NCI-H2107 (cell line): ENCODE measurements at places on chromosomes 2 and 18.

GRCh38 chr2:167057446-167057845, 169.2 kb downstream of the XIRP2 start:
- no peak for DNase-seq

DNA sequence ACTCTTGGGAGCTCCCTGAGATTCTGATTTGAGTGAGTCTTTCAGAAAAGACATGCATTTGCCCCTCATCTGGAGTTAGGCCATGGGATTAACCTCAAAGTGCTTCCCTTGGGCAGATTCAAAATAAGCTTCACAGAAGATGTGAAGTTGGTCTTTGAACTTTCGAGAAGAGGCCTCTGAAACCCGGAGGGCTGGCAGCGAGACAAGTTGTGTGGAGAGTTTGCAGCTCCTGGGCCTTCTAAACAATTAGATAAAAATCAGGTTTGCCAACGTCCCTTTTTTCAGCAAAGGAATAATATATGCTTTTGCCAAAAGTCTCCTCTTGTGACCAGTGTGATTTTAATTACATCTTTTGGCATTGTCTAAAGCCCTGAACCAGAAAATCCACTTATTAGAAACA, 489.7 kb downstream of the SOX11 start:
- DNase-seq: no peak

DNA sequence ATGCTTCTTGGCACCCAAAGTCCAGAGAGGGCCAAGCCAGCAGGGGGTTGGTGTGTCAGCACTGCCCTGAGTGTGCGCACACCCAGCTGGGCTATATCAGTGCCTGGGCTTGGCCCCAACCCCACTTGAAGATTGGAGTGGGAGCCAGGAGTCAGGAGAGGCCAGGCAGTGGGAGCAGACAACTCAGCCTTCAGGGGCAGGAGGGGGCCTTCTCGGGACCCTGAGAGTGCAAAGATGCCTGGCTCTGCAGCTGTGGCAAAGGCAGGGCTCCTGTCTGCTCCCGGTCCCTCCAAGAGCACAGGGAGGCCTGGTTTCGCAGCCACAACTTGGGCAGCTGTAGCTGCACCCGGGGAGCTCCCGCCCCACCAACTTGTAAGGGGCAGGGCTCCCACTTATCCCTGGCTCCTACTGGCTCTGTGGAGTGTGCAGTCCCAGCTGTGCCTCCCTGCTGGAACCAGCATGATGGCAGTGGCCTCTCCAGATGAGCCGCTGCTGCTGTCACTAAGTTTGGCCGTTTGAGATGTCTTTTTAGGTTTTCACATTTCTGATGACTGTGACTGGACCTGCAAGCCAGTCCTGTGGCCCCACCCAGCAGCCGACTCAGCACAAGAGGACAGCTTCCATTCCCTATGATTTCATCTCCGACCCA, 148.8 kb upstream of the HS6ST1 start:
- DNase-seq: no peak

DNA sequence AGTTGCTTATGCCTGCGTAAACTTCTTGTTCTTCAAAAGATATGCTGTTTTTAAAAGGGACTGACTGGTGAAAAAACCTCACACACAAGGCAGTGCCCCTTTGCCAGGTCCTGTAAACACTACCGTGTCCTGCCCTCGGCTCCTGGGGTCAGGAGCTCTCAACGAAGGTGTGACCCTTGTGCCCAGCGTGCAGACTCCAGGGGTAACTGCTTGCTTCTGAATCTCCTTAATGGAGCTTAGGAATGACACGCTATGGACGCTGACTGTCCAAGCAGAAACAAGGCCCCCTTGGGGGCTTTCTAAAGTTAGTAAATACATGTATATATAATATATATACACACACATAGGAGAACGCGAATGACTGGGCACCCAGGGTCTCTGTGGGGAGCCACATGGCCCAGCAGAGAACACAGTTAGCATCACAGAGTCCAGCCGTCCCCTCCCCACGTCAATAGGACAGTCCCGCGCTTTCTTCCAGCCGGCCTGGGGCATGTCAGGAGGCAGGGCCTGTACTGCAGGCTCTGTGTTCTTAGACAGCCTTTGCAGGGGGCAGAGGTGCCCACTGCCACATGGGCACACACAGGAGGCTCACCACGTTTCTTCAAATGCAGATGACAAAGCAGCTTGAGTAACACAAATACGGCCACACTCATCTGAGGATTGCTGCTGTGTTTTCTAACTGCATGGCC, 96.1 kb downstream of the HDAC4 start:
- DNase-seq: no peak
